Activated CD4-positive, alpha-beta T cell treated with anti-CD3 and anti-CD28 coated beads for 1 hour (primary cell): ENCODE measurements at places on chromosomes 16 and 17.

GRCh38 chr16:84806256-84806889 lies 13.4 kb upstream of the CRISPLD2 start:
- DNase-seq, result no peak

- no peak for DNase-seq
Observed at GRCh38 chr16:27701381-27701780, 151.4 kb downstream of the KATNIP start.

GRCh38 chr16:86508947-86509758 lies 1.2 kb upstream of the FOXF1 start:
- DNase-seq, result no peak

DNA sequence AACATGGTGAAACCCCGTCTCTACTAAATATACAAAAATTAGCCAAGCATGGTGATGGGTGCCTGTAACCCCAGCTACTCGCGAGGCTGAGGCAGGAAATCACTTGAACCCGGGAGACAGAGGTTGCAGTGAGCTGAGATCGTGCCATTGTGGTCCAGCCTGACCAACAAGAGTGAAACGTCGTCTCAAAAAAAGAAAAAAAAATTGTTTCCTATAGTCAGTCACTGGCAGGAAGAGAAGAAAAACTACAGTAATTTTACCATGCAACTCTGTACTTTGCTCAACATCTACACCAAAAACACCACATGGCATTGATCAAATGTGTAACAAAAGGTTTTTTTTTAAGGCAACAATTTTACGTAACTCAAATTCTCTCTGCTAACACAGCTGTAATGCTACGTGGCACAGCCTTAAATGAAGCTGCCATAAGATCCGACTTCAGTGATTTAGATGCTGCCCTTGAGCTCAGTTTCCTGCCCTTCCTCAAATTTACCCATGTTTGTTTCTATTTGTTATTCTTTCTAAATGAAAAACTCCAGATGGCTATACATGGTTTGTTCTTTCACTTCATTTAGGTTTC lies 40.2 kb downstream of the CNOT1 start:
- DNase-seq, result no peak

DNA sequence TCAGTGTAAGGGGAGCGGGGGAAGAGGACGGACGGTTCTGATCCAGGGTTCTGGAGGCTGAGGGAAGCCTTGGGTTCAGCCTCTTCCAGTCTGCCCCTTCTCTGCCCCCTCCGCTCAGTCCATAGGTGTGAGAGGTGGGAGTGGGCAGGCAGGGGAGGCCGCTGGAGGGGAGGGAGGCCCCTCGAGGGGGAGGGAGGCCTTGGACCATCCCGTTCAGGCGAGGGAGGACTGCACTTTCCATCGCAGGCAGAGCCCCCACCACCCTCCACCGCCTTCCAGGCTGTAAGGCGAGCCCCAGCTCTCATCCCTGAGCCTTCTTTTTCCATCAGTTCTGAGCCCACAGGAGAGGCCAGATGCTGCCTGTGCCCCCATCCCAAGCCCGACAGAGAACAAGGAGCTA lies 4.2 kb upstream of the AXIN1 start:
- no peak for DNase-seq

DNA sequence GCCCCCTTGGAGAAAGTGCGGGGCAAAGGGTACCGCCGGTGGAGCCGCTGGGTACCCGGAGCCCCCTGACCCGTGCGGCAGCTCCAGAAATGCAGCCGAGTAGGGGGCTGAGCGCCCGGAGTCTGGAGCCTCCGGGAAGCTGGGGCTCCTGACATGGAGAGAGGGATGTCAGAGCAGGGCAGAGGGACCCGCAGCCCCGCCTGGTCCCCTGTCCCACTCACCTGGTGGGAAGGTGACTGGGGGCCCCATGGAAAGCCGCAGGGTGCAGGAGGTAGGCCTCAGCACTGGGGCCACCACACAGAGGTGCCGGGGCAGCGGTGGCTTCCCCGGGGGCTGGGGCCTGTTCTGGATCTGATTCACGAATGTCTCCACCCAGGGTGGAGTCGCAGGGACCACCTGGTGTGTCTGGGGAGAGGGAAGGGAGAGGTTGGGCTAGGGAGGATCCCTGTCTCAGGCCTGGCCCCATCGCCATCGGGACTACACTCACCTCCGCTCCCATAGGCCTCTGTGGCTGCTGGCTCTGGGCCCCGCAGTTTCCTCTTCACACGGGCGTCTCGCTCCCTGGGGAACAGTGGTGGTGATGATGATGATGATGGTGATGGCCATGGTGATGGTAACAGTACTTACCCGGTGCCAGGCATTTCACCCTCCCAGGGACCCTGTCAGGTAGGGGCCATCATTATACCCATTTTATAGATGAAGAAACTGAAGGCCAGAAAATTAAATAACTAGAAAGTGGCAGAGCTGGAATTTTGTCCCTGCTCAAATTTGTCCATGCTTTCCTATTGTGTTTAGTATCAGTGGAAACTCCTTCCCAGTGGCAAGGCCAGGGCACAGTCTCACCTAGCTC lies 5.2 kb downstream of the TBX6 start:
- DNase-seq, result no peak

GRCh38 chr16:57617604-57618111 lies 10.8 kb upstream of the ADGRG1 start:
- DNase-seq, result no peak

DNA sequence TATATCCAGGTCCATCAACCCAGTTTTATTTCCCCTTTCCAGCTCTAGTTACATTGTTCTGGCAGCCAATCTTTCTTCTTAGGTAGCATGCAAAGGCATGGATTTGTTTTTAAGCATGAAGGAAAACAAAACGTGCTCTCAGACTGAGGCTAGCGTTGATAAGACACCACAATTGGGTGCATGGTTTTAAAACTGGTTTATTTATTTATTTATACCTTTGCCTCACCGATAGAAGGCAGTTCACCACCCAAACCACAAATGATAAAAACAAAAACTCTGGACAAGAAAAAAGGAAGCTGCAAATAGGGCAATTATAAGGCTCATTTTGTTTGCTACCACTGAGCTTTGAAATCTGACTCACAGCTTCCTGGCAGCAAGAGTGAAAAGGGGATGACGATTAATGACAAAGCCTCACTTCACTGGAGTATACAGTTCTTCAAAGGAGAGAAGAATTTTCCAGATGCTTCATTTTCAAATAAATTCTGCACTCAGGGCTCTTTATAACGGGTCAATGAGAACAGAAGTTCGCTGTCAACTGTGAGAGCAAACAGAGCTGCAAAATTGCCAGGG lies 278.4 kb upstream of the IRX5 start:
- DNase-seq, result no peak

DNA sequence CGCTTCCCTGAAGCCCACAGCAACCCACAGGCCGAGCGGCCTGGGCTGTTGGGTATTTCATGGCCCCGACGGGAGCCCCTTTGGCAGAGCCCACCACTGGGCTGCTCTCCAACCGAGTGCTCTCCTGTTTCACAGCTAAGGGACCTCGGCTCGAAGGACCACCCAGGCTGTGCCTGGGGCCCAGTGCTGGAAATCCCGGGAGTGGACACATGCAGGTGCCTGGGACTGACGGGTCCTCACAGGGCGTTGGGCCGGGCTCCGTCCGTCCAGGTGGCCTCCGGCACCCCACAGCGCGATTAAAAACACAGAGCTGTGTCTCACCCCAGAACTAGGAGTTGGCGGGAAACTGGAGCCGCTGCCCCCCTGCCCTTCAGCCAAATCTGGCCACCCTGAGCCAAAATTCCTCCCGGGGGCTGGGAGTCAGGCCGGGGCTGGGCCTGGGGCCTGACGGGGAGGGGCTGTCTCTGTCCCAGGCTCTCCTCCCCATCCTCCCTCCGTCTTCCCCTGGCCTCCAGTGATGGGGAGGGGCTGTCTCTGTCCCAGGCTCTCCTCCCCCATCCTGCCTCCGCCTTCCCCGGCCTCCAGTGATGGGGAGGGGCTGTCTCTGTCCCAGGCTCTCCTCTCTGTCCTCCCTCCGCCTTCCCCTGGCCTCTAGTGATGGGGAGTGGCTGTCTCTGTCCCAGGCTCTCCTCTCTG lies 14.1 kb downstream of the UTS2R start:
- DNase-seq, result no peak

GRCh38 chr16:72284042-72284789 lies 112.3 kb upstream of the PMFBP1 start:
- DNase-seq, result no peak

- DNase-seq, result no peak
Observed at GRCh38 chr16:69130461-69130860, 1.9 kb downstream of the CHTF8 start.

DNA sequence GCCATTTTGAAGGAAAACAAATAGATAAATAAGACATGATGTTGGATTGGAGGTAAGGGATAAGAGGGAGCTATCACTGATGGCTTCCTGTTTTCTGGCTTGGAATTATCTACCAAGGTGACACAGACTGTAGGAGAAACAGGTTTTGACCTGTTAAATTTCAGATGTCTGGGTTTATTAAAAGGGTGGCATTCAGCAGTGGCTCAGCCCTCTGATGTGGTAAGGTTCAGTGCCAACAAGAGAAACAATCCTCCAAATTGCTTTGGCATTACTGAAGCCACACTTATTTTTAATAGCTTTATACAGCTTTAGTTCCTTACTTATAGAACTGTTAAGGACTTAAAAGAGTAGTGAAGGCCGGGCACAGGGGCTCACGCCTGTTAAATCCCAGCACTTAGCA lies 37.0 kb upstream of the AKAP1 start:
- no peak for DNase-seq

GRCh38 chr17:1289695-1290094 lies 10.2 kb downstream of the TRARG1 start:
- no peak for DNase-seq

DNA sequence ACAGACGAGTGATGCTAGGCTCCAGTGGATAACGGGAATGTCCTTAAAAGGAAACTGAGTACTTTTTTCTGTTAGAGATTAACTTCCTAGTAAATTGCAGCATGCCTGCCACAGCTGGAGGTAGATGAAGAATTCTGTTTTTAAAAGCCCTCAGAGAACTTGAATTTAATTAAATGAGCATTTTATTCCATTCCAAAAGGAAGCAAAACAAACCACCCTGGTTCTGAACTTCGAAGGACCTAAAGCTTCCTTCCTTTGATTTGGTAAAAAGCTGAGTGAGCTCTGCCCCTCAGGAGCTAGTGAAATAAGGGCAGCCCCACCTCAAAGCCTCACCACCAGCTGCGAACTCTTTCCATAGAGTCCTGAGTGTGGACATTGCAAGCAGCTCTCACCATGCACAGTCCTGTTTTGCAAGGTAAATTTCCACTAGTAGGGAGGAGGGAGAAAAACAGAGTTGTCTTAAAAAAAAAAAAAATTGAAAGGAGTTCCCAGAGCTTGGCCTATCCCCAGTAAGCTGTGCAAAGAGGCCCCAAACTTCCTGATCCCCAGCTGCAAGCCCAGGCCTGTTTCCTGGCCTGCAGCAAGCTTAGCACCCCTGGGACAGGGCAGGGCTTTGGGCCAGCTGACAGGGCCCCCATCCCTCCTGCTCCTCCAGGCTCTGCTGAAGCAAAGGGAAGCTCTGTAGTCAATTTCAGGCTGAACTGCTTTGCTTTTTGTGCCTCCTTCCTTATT lies 11.2 kb downstream of the CHD9NB start:
- no peak for DNase-seq

DNA sequence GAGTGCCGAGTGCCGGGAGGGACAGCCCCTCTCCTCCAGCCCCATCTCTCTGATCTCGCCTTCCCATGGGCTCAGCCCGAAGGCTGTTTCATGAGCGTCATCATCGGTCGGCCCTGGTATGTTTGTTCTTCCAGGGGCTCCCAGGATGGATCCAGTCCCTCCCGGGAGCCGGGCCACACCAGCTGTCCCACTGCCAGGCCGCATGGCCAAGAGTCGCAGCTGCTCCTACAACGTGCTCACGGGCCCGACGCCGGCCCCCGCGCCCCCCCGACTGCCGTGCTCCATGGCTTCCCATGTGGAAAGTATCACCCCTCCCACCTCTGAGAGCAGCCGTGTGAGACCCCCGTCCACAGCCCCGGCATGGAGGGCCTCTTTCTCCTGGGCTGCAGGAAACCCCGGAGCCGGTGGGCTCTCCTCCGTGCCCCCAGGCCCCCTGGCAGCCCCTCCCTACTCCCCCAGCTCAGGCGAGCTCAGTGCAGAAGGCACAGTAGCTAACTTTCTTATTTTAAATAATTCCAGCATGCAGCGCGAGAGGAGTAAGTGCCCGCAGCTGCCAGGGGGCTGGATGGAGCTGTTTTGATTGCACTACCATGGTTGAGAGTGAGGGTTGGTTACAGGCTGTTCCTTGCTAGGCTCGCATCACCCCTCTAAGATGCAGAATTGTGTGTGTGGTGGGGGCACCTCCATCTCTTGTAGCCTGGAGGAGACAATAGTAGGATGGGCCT lies 26.6 kb upstream of the GSE1 start:
- DNase-seq, result no peak

- DNase-seq, result no peak
Observed at GRCh38 chr17:11239379-11239970, 1.5 kb upstream of the SHISA6 start.

DNA sequence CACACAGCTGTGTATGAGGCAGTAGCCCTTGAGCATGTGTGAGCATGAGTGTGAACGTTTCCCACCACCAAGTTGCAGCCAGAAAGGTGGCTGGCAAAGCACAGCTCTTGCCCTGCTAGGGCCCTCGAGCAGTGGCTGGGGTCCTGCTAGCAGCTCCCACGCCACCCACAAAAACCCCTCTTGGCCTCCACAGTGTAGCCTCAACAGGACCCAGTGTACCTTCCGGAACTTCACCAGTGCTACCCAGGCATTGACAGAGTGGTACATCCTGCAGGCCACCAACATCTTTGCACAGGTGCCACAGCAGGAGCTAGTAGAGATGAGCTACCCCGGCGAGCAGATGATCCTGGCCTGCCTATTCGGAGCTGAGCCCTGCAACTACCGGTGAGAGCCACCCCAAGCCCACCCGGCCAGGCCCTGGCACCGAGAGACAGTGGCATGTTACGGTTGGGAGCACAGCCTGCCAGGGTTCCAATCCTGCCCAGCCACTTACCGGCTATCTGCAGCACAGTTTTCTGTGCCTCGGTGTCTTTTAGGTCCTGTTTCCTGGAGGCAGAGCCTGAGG lies 53.1 kb downstream of the SCNN1B start:
- no peak for DNase-seq

GRCh38 chr16:76705892-76706291 lies 428.7 kb downstream of the CNTNAP4 start:
- DNase-seq, result no peak

- DNase-seq, result no peak
Observed at GRCh38 chr16:69328854-69329316, 1.5 kb downstream of the PDF start.

DNA sequence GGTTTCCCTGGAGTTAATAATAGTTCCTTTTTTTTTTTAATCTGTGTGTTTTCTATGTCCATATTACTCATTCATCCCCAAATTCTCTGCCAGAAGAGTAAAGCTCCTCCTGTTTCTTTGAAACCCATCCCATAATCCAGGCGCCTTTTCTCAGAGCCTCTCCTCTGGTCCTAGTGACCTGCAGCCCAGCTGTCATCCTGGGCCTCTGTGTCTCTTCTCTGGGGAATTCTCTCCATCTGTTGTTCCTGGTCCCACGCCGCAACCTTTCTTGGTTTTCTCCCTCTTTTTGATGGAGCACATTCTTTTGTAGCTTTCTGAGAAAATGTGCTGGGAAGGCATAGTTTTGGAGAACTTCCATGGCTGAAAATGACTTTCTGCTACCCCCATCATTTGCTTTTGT lies 10.2 kb downstream of the KATNB1 start:
- no peak for DNase-seq
